Left colon (tissue), 2 donors: ENCODE measurements at places on chromosomes 5 and 9. TPM values are rescaled to one million over a fixed set of nuclear protein-coding genes. Genes with fewer than 3 reads are reported as not detected.

The SLC6A3 gene
- not detected for total RNA-seq

The SHLD3 gene
- total RNA-seq: 3.5 TPM

The PCDHGA9 gene
- 1.6 TPM for total RNA-seq

The OBP2A gene
- total RNA-seq: not detected

The ZNF883 gene
- 0.43 TPM for total RNA-seq

The HTR1A gene
- total RNA-seq: not detected

The SLC22A4 gene
- total RNA-seq: 3.8 TPM

The PTGS1 gene
- 25.4 TPM for total RNA-seq

The ZER1 gene
- 53.0 TPM for total RNA-seq

The CEP72 gene
- total RNA-seq: 4.1 TPM

DNA sequence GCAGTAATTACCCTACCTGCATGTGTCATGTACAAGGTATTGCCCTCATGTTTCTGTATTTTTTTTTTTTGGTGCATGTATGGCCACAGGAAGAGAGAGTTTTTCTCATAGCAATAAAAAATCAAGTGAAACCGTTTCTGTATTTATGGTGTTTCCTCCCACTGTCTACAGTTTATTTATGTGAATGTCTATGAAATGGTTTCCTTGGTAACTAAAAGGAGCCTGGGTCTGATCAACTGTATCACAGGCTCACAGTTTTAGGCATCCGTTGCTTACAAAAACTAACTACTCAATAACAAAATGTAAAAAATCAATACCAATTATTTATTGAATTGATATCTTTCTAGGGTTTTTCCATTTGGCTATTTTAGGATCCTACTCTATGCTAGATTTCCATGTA is 464.4 kb downstream of the TAF11L14 start:
- no peak for DNase-seq

DNA sequence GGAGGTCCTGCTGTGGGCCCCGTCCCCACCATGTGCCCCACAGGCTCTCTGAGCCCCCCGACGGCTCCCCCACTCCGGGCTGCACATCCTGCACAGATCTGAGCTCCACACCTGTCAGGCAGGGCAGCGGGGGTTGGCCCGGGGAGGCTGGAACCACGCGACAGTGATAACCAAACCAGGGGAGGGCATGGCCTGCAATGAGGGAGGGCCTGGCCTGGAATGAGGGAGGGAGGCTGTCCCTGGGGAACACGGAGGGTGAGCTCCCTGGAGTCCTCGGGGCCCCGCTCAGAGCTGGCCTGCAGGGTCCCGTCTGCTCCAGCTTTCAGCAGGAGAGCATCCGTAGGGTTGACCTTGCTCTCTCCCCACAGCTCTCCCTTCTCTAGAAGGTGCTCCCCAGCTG is 30.5 kb downstream of the SLC9A3 start:
- DNase-seq: no peak

DNA sequence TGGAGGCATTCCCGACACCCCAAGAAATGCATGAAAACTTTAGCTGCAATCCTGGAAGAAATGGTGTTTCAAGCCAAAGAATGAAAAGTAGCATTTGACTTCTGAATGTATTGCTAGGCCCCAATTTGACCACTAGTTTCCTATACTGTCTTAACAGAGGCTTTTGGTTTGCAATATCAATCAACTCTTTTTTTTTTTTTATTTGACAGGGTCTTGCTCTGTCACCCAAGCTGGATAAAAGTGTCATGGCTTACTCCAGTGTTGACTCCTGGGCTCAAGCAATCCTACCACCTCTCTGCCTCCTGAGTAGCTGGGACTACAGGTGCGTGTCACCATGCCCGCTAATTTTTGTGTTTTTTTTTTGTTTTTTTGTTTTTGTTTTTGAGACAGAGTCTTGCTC is 3.2 kb upstream of the GPR107 start:
- DNase-seq: no peak

- no peak for DNase-seq
Observed at GRCh38 chr5:107337281-107337680, 333.5 kb downstream of the EFNA5 start.

DNA sequence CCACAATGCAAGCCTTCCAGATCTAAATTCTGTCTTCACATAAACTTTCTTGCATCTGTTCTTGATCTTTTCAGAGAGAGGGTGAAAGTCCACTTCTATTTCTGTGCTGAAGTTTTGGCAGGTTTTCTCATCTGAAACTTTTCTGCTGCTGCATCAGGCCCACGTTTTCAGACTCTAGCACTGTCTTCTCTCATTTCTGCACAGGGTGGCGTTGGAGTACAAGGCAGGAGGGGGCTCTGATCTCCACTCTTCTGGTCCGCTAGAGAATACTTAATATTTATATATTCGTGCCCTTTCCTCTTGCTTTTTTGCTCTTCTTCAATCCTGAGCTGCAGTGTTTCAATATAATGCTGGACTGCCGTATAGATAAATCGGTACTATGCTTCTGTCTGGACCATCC is 204.0 kb upstream of the PRDM9 start:
- DNase-seq: no peak

DNA sequence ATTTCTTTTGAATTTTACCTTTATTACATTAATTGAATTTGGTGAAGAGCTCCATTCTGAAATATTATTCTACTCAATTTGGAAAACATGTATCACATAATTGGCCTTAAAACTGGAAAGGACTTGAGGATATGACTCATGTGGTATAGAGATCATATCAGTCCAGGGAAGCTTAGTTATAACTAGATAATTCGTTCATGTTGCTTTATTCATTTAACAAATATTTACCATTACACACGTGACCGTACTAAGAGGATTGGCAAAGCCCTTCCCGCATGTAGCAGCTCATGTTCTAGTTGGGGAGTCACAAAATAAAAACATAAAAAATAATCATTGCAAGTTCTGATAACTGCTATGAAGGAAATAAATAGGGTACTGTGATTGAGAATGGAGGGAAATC is 1816.5 kb downstream of the MAT2B start:
- DNase-seq: no peak

DNA sequence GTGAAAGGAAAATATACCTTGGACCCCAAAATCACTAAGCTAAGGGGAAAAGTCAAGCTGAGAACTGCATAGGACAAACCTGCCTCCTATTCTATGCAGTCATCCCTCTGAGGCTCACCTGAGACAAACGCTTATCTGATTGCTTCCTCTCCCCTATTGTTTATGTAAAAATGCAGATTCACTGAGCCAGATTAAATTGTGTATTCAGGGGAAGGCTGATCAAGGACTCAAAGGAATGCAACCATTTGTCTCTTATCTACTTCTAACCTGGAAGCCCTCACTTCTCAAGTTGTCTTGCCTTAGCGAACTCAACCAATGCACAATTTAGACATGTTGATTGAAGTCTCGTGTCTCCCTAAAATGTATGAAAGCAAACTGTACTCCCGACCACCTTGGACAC is 13.3 kb downstream of the SPARC start:
- DNase-seq: no peak

DNA sequence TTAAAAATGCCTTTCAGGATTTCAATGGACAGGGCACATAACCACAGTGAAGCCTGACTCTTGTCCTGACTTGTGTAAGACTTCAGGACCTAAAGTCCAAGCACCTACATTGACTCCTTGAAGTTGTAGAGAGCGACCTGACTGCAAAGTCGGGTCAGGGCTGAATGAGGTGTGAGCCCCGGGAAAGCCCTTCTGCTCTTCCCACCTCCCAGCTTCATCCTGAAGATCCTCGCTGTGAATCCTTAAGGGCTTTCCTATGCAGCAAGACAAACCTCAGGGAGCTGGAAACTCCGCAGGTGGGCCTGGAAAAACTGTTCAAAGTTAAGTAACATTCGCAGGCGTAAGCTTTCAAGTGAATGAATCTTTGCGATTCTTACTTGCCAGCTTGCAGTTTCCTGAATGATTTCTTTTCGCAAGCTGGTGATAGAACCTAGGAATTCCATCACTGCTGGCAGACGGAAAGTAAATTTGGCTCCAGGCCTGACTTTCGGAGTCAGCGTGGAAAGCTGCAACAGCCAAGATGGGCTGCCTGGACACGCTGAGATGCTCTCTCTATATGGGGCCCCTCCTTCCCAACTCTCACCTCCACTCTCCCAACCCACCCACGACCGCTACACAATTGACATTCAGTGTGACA is 10.9 kb downstream of the SEMA5A start:
- DNase-seq: no peak

GRCh38 chr5:142015781-142016533 is 3.1 kb upstream of the GNPDA1 start:
- DNase-seq: no peak

DNA sequence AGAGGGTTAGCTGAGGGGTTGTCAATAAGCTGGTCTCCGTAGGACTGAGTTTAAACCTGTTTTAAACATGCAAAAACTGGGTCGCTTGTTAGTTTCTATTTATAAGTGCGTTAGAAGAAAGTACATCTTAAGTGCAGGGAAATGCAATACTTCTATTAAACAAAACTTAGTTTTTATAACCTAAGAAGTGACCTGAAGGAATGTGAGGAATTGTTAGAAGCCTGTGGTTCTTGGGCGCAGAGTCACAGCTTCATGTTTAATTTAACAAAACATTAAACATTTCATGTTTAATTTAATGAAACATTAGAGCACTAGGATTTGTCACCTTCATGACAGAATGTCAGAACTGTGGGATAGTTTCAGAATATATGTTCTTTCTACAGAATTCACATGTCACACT is 469.2 kb upstream of the WWC1 start:
- no peak for DNase-seq

DNA sequence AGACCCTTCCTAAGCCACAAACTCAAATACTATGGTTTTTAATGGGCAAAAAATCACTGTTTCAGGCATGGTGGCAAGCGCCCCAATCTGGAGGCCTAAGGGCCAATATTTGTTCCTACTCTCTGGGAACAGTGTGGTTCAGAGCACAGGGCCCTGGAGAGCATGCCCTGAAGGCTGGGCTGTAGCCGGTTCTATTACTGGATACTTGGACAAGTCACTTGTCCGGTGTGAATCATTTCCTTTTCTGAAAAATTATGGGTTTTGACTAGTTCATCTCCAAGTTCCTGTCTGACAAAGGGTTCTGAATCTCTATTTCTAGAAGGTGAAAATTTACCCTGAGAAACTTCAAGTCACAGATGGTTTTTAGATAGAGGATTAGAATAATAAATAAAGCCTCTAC is 75.0 kb downstream of the OTULIN start:
- DNase-seq: no peak

GRCh38 chr5:177453852-177454396 is 7.3 kb downstream of the PRR7 start:
- no peak for DNase-seq

DNA sequence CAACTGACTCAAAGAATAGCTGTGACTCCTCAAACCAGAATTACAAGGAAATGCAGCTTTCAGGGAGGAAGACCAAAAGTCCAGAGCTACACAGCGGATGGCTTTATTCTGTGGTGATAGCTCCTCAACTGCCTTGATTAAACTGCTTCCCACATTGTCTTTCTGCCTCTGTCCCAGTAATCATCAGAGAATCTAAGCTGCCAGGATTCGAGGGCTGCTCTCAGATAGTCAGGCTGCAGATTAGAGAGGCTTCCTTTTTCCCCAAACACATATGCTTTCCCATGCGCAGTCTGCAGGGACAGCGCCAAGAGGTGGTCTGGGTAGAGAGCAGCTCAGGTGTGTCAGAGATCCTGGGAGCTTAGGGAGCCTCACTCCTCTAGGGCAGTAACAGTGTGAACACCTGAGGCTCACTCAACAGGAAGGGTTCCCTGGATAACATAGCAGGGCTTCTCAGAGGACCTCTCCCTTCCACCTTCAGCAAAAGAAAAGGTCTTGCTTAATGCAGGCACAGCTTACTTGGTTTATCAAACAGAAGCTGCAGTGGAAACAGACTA is 439.9 kb upstream of the TLE4 start:
- no peak for DNase-seq

DNA sequence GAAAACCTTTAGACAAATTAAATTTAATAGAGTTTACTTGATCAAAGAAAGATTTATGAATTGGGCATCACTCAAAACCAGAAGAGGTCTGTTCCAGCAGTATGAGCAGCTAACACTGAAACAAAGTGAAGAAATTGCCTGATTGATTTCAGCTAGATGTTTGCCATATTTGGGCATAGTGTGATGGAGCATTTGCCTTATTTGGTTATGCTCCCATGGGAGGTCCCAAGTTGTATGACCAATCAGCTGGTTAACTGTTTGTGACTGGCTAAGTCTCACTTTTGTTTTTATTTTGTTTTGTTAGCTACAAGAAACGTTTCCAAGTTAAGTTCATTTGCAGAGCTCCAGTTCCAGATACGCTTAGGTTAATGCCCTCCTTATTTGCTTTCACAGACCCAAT is 53.3 kb upstream of the LMNB1 start:
- DNase-seq: no peak

GRCh38 chr5:138844125-138844461 is 31.0 kb downstream of the LRRTM2 start:
- DNase-seq: no peak

DNA sequence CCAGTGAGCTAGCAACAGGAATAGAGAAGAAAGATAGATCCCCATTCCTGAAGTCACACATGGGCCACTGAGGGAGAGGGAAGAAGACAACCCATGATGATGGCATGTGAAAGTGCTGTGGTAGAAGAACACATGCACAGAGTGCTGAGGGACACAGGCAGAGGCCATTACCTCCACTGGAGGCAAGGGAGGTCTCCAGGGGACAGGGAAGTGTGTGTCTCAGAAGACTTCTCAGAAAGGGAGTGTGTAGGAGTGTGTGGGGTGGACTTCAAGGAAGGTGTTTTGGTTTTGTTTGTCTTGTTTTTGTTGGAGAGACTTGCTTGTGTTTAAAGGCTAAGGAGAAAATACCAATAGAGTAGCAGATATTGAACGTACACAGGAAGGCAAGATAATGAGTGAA is 77.0 kb upstream of the SMARCA2 start:
- DNase-seq: no peak

- DNase-seq: no peak
Observed at GRCh38 chr5:113163328-113163727, 186.7 kb downstream of the DCP2 start.

- no peak for DNase-seq
Observed at GRCh38 chr9:4397917-4398316, 92.4 kb upstream of the SLC1A1 start.

- no peak for DNase-seq
Observed at GRCh38 chr5:120304663-120305062, 159.4 kb upstream of the PRR16 start.

DNA sequence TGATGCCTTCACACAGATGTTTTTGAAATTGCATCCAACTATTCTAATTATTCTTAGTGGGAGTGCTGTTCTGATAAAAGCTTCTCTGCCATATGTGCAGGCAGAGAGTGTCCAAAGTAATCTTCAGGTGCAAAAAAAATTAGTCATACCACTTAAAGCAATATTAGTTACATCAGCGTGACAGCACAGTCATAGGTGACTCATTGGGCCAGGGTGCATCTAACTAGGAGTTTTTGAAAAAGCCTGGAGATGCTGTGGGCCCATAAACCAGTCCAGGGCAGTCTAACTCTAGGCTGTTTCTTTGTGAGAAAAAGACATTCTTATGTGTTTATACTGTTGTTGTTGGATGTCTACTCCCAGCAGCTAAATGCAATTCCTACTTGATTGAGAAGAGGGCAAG is 33.0 kb upstream of the C6 start:
- DNase-seq: no peak

- no peak for DNase-seq
Observed at GRCh38 chr5:77568082-77568481, 70.4 kb downstream of the OTP start.
